ENCODE measurements at places on chromosomes 16 and 17.
A peak's percentile ranks its signal among the peaks of the same experiment; 100 is the strongest.

GRCh38 chr17:50188921-50189549 lies 12.4 kb downstream of the COL1A1 start:
- no peak for DNase-seq

- DNase-seq: no peak
Observed at GRCh38 chr16:86598607-86599565, 20.5 kb downstream of the FOXL1 start.

DNA sequence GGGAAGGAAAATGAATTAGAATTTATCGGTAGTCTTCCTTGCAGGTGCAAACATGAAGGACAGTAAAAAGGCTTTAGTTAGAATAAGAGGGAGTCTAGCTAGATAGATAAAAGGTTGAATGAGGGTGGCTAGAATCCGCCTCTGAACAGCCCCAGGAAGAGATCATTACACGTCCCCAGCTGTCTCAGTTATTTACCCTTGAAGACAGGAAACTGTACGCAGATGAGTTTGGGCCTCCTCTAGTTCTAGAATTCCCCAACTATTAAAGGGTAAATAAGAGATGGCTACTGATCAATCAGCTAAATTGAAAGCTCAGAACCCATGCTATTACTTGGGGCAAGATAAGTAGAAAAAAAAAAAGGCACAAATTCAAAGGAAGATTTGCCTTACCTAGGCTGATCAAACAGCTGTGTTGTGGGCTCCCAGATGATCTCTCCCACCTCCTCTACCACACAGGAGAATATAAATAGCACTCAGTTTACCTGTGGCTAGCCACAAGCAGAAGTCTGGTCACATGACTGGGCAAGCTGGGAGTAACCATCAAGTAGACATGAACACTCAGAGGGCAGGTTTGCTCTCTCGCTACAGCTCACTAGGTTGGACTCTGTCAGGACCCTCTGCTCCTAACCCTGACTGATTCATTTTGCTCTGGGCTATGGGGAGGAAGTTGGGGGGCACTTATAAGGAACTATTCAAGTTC lies 17.0 kb downstream of the FAM117A start:
- DNase-seq: no peak

- DNase-seq: no peak
Observed at GRCh38 chr16:48374255-48374654, 11.0 kb downstream of the SIAH1 start.

- no peak for DNase-seq
Observed at GRCh38 chr17:81389585-81389984, 5.7 kb upstream of the BAHCC1 start.

- no peak for DNase-seq
Observed at GRCh38 chr16:31202414-31203375, at the start of gene PYCARD. TSS of gene PYCARD (minus strand) at chr16:31202760. CDS start at chr16:31202690, 70 bp downstream.

DNA sequence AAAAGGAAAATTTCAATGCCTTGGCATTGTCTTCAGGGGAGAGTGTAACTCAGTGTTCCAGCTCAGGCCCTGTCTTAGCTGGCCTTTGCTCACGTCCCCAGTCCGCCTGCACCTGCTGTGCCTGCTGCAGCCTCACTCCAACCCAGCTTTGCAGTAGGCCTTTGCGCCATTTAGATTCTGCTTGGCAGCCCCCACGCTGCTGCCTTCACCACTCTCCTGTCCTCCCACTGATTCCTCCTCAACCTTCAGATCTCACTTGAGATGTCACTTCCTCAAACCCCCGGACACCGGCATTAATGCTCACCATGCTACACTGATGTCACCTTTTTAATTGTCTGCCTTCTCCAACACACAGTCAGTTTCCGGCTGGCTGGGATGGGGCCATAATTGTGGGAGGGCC lies 166.2 kb downstream of the SHISA9 start:
- DNase-seq: no peak

- no peak for DNase-seq
Observed at GRCh38 chr16:10202649-10203048, 20.4 kb upstream of the GRIN2A start.

DNA sequence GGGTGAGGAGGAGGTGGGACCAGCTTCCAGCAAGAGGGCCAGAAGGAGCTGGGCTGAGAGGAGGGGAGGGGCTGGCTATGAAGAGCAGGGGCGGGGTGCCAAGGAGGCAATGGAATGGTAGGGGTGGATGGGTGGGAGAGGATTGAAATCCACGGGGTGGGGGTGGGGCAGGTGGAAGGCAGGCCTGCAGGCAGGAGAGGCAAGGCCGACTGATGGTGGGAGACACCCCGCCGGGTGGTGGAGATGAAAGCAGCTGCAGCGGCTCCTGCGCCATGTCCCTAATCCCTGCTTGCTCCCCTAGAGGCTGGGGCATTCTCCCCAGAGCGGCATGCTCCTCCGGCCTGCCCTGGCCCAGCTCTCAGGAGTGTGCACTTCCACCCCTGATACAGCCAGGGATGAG lies 27.8 kb upstream of the TAC4 start:
- no peak for DNase-seq

GRCh38 chr17:7632492-7632894 lies 2.6 kb downstream of the SHBG start:
- no peak for DNase-seq

GRCh38 chr16:27432558-27432957 lies 30.6 kb downstream of the IL21R start:
- DNase-seq: no peak

GRCh38 chr17:76132574-76133338 lies 8.3 kb downstream of the FOXJ1 start:
- DNase-seq: no peak

GRCh38 chr16:52496051-52496876 lies 50.7 kb downstream of the TOX3 start:
- no peak for DNase-seq

- no peak for DNase-seq
Observed at GRCh38 chr16:58651965-58652348, 22.3 kb upstream of the CNOT1 start.

GRCh38 chr17:70716551-70716950 lies 547.2 kb downstream of the KCNJ2 start:
- DNase-seq: no peak

DNA sequence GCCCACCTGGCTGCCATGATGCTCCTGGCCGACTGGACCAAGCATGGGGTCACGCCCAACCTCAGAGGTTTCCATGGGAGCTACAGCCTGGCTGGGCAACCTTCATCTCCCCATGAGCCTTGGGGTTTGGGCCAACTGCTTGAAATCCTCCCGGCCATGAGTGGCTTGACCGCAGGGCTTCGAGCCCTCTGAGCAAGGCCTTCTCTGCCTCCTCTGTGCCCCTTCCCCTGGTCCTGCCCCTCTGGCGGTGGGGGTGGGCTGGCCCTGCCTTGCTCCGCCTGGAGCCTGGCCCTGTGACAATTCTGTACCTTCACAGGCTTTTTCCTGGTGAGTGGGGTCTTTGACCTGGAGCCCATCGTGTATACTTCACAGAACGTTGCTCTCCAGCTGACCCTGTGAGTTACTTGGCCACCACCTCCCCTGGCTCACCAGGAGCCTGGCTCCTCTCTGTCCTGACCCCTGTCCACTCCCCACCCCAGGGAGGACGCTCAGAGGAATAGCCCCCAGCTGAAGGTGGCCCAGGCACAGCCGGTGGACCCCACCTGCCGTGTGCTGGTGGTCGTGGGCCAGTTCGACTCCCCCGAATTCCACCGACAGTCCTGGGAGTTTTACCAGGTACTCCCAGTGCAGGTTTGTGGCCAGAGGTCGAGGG lies 8.8 kb upstream of the BIRC5 start:
- DNase-seq: no peak

DNA sequence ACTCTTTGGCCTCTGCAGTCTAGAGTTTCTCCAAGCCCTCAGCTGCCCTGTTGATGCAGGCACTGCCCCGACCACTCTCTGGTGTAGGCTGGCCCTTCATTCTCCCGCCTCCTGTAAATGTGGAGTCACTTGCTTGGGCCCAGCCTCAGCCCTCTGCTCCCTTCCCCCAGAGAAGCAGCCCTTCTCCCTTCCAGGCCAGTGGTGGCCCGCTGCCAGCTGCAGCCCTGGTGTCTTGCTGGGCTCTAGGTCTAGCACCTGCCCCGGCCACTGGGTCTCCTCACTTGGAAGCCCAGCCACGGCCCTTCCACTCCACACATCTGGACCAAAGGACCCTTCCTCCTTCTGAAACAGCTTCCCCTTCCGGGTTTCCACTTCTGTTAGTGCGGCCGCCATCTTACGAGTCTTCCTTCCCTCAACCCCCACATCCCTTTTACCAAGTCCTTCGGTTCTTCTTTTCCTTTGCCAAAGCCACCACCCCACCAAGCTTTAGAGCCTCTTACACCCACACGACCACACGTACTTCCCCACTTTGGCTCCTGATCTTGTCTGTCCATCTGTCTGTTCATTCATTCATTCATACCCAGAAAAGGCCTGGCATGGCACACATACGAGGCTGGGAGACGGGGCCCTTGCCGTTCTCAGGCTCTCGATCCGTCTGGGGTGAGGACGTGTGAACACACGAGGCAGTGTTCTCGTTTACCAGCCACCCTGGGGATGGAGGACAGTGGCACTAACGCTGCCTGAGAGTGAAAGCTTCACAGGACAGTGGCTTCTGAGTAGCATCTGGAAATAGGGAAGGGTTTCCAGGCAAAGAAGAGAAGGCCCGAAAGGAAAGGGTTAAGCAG lies 68.0 kb downstream of the ABR start:
- DNase-seq: no peak

- no peak for DNase-seq
Observed at GRCh38 chr17:81842725-81843504, 8.1 kb upstream of the PPP1R27 start.

DNA sequence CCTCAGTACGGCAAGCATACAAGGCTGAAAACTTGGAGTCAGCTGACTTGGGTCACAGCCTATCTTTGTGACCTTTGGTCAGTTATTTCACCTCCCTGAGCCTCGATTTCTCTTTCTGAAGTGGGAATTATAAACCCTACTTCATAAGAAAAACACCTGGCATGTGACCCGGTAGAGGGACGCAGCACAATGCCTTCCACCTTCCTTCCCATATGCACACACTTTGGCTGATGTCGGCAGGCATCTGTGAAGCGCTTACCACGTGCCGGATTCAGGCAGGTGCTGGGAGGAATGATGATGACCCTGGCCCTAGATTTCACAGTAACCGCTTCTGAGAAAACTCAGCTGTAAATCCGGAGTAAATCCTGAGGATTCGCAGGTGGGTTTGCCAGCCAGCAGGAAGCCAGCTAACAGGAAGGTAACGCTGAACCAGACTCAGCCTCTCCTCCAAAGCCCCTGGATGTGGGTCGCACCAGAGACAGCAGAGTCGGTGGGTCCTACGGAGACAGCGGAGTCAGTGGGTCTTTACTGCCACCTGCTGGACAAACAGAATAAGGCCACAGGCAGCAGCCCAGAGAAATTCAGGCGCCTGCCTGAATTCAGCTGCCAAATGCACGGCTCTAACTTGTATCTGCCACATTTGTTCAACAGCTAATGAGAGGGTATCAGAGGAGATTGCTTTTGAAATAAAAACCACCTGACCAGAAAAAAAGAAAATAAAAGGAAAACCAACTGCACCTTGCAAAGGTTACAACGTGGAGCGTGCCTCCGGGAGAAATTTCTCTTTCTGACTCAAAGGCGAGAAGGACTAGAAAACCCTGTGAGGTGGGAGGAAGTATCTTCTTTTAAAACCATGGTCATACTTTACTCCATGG lies 16.6 kb downstream of the COPRS start:
- peak; percentile 45 for DNase-seq

GRCh38 chr16:67528222-67528869 lies at the start of gene RIPOR1:
TSS of gene RIPOR1 (plus strand) at chr16:67528829. CDS start at chr16:67538447, 9,618 bp downstream.
- DNase-seq: peak; percentile 67

Data from posterior cingulate gyrus (tissue), 11 donors.